Endodermal cell (in vitro differentiated cells): ENCODE measurements at places on chromosomes 4 and X. TPM values are rescaled to one million over a fixed set of nuclear protein-coding genes. Genes with fewer than 3 reads are reported as not detected.
A peak's percentile ranks its signal among the peaks of the same experiment; 100 is the strongest.

VCX2 gene
- not detected in 2 replicates for total RNA-seq

TCP11X2 gene
- total RNA-seq: 1.6 and 2.5 TPM in 2 replicates

MAGEA2 gene
- total RNA-seq: 0.25 TPM in 1 of 3 replicates, not detected in the others

CEP135 gene
- 26.3 to 37.4 TPM (median 35.3 TPM) in 3 replicates for total RNA-seq

FAM184B gene
- 0.09 TPM in 1 of 3 replicates, not detected in the others for total RNA-seq

APELA gene
- total RNA-seq: 1.1 to 3.3 TPM (median 2.9 TPM) in 3 replicates

SLC2A9 gene
- 1.9 and 3.0 TPM in 2 replicates for total RNA-seq

TRIM75 gene
- total RNA-seq: not detected in 2 replicates

S100P gene
- total RNA-seq: not detected in 2 replicates

DNA sequence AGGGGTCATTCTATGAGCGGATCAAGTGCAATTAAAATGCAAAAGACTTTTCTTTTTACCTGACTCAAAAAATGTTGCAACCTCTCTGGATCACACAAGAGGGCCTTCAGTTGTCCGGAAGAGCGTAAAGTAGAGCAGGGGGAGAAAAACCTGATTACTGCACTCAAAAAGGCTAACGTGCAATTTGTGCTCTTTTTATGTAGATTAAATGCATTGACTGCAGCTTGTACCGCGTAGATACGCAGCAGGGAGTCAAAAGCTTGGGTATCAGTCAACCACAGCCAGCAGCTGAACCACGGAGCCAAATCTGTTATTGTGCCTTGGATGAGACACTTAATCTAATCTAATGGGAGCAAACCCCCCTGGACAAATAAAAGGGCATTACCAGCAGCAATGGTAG lies 107.3 kb upstream of the RAI2 start:
- H3K4me1 ChIP-seq: peaks cover 4% of the 10 kb centered on the region
- no peak overlapping the region for H3K27ac ChIP-seq
- H3K36me3 ChIP-seq: no peaks in the 10 kb centered on the region
- no peaks in the 10 kb centered on the region for H3K27me3 ChIP-seq

DNA sequence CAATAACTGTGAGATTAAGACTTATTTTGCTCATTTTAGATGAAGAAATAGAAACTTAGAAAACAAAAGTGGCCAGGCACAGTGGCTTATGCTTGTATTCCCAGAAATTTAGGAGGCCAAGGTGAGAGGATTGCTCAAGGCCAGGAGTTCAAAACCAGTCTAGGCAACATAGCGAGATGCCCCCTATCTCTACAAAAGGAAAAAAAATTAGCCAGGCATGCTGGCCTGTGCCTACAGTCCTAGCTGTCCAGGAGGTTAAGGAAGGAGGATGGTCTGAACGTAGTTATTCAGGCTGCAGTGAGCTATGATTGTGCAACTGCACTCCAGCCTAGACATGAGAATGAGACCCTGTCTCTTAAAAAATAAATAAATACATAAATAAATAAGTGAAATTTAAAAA lies 28.0 kb downstream of the APELA start:
- no peaks in the 10 kb centered on the region for H3K4me1 ChIP-seq
- no peak overlapping the region for H3K4me3 ChIP-seq
- no peaks in the 10 kb centered on the region for H3K27me3 ChIP-seq
- H3K36me3 ChIP-seq: no peaks in the 10 kb centered on the region
- DNase-seq: no peak
- H3K27ac ChIP-seq: no peak overlapping the region

DNA sequence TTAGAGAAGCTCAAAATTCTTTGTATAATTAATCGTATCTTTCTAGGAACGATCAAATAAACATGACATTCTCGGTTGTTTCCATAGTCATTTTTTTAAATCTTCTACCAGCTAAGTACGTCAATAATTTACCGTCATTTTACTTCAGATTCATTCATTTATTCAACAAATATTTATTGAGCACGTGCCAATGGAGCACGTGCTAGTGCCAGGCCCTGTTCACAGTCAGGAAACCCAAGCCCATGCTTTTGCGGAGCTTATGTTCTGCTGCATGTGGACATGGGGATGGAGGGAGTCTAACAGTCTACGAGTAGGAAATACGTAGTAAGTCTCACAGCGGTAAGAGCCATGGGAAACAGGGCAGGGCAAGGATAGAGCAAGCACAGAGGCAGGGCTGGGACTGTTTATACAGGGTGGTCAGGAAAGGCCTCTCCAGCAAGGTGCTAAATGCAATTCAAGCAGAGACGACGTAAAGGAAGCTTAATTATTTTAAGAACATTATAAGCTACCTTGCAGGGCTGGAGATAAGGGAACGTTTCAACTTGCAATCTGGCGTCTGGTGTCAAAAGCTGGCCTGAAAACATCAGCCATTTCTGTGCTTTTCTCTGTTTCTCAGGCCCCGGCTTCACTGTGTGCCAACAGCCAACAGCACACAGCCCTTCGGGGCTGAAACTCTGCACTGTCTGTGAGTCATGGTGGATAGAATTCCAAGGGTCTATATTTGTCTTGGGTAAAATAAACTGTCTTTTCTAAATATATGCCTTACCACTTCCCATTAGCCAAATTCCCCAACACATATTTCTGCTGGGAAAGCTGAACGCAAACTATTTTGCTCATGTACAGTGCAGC lies 517.1 kb upstream of the ZFP42 start:
- no peak for DNase-seq
- no peaks in the 10 kb centered on the region for H3K27me3 ChIP-seq
- no peak overlapping the region for H3K27ac ChIP-seq
- peaks cover 5% of the 10 kb centered on the region for H3K4me1 ChIP-seq

DNA sequence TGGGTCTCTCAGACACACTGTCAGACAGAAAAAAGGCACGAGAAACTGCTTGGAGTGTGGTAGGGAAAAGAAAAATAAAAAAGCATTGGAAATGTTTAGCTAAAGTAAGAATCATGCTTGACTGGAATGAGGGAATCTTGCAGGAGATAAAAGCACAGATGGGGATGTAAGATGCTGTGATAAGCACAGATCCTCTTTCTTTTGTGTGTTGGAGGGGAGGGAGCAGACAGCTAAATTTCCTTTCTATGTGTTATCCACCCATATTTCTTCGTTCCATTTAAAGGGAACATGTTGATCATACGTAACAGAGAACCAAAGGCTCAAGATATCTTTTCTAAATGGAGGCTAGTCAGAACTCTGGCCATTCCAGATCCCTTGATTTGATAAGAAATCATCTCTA lies 614.0 kb upstream of the LCORL start:
- no peak overlapping the region for H3K4me3 ChIP-seq
- no peaks in the 10 kb centered on the region for H3K27me3 ChIP-seq
- no peaks in the 10 kb centered on the region for H3K4me1 ChIP-seq
- DNase-seq: no peak
- no peaks in the 10 kb centered on the region for H3K36me3 ChIP-seq
- H3K27ac ChIP-seq: no peak overlapping the region

DNA sequence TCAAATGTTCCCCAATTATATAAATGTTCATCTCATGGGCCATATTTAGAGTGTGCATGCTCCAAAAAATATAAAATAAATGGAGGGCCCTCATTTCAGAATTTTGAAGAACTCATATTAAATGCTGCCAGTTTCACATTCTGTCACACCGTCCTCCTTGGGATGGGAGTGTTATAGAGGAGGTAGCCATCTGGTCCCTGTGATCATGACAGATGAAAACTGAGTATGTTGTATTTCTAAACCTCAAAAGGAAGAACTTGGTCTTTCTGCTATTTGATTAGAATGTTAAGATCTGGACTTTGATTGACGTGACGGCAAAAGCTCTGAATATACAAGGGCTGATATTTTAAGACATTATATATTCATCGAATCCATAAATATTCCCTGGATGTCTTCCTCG lies 308.0 kb downstream of the RAPGEF2 start:
- no peaks in the 10 kb centered on the region for H3K4me1 ChIP-seq
- no peak for DNase-seq
- no peaks in the 10 kb centered on the region for H3K27me3 ChIP-seq
- H3K36me3 ChIP-seq: no peaks in the 10 kb centered on the region
- H3K4me3 ChIP-seq: no peak overlapping the region
- H3K27ac ChIP-seq: no peak overlapping the region

DNA sequence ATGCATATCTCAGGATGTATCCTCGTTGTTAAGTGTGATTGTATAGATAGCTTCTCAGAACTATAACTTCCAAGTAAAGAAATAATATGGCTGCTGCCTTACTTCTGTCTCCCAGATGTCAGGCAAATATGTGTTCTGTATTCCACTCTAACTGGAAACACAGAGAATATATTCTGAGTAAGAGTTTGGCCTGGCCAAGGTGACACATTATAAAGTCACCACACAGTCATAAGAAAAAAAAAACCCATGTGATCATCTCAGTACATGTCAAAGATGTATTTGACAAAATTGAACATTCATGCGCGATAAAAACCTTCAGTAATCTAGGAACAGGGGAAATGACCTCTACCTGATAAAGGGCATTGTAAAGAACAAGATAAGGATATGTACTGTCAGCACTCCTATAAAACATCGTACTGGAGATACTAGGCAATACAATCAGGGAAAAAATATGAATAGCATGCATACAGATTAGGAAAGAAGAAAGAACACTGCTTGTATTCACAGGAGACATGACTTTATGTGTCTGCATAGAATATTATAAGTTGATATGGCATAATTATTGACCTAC lies 207.1 kb downstream of the ZNF330 start:
- H3K4me3 ChIP-seq: no peak overlapping the region
- H3K27me3 ChIP-seq: no peaks in the 10 kb centered on the region
- H3K27ac ChIP-seq: no peak overlapping the region
- no peak for DNase-seq
- H3K4me1 ChIP-seq: no peaks in the 10 kb centered on the region

- H3K27ac ChIP-seq: no peak overlapping the region
- no peak for DNase-seq
- no peaks in the 10 kb centered on the region for H3K27me3 ChIP-seq
- H3K4me3 ChIP-seq: no peak overlapping the region
- H3K36me3 ChIP-seq: no peaks in the 10 kb centered on the region
Measured at GRCh38 chr4:123232439-123232838, 164.2 kb upstream of the SPRY1 start.

GRCh38 chr4:114093221-114093715 lies 113.8 kb upstream of the ARSJ start:
- H3K4me3 ChIP-seq: no peak overlapping the region
- no peaks in the 10 kb centered on the region for H3K36me3 ChIP-seq
- no peak overlapping the region for H3K27ac ChIP-seq
- no peak for DNase-seq
- no peaks in the 10 kb centered on the region for H3K4me1 ChIP-seq

DNA sequence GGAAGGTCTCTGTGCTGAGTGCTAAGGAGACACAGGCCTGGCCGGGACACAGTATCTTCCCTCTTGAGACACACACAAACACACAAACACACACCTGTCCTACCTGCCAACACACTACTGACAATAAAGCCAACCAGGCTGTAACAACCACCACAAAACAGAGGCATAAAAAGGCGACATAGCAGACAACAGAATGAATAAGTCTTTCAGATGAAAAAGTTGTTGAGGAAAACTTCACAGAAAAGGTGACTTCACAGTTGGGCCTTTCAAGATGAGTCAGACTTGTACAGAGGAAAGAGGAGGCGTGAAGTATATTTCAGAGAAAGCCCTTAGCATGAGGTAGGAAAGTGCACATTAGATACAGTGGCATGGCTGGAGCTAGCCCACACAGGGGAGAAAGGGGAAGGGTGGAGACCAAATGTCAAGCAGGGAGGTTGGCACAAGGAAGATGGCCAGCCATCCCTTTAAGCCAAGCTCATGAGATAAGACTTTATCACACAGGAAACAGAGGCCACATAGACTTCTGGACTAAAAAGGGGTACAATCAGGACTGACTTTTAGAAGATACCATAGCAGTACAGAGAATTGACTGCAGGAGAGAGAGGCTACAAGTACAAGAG lies 54.0 kb downstream of the SLC9A7 start:
- H3K36me3 ChIP-seq: no peaks in the 10 kb centered on the region
- no peaks in the 10 kb centered on the region for H3K27me3 ChIP-seq
- H3K27ac ChIP-seq: no peak overlapping the region

GRCh38 chr4:152607178-152607577 lies 71.3 kb upstream of the FBXW7 start:
- no peaks in the 10 kb centered on the region for H3K36me3 ChIP-seq
- peaks cover 11% of the 10 kb centered on the region for H3K4me1 ChIP-seq
- no peak overlapping the region for H3K4me3 ChIP-seq
- H3K27me3 ChIP-seq: no peaks in the 10 kb centered on the region
- peak; percentile 78 for DNase-seq

- H3K4me3 ChIP-seq: no peak overlapping the region
- peaks cover 26% of the 10 kb centered on the region for H3K36me3 ChIP-seq
Measured at GRCh38 chr4:103091601-103092223, 7.9 kb downstream of the BDH2 start.

GRCh38 chr4:76830964-76831703 lies 66.8 kb downstream of the SOWAHB start:
- H3K27me3 ChIP-seq: no peaks in the 10 kb centered on the region
- DNase-seq: peak; percentile 71
- H3K27ac ChIP-seq: peak overlapping the region; percentile 75
- H3K4me1 ChIP-seq: peaks cover 18% of the 10 kb centered on the region
- peak overlapping the region; percentile 4 for H3K4me3 ChIP-seq

DNA sequence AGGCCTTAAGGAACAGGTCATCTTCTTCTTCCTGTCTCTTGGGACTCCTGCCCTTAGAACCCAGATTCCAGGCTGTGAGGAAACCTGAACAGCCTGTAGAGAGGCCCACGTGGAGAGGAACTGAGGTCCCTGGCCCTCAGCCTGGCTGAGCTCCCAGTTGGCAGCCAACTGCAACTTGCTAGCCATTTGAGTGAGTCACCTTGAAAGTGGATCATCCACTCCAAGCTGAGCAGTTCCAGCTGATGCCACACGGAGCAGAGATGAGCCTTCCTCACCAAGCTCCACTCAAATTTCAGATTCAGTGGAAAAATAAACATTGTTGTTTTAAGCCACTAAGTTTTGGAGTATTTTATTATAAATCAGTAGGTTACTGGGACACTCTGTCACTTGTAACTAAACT lies 392.5 kb downstream of the BCOR start:
- no peaks in the 10 kb centered on the region for H3K4me1 ChIP-seq
- no peaks in the 10 kb centered on the region for H3K36me3 ChIP-seq
- H3K4me3 ChIP-seq: no peak overlapping the region
- no peak overlapping the region for H3K27ac ChIP-seq
- H3K27me3 ChIP-seq: no peaks in the 10 kb centered on the region
- DNase-seq: peak; percentile 69

- DNase-seq: no peak
- H3K36me3 ChIP-seq: no peaks in the 10 kb centered on the region
- H3K4me3 ChIP-seq: no peak overlapping the region
- H3K4me1 ChIP-seq: no peaks in the 10 kb centered on the region
Measured at GRCh38 chr4:123206016-123206415, 190.6 kb upstream of the SPRY1 start.

- no peak overlapping the region for H3K27ac ChIP-seq
- no peaks in the 10 kb centered on the region for H3K27me3 ChIP-seq
- DNase-seq: no peak
- H3K4me1 ChIP-seq: no peaks in the 10 kb centered on the region
- H3K36me3 ChIP-seq: no peaks in the 10 kb centered on the region
Measured at GRCh38 chr4:149831656-149832208, 16.1 kb upstream of the IQCM start.

- H3K27me3 ChIP-seq: no peaks in the 10 kb centered on the region
- no peak overlapping the region for H3K27ac ChIP-seq
- H3K4me1 ChIP-seq: no peaks in the 10 kb centered on the region
- no peaks in the 10 kb centered on the region for H3K36me3 ChIP-seq
Measured at GRCh38 chrX:140764401-140764919, 54.9 kb downstream of the LINC00632 start.

GRCh38 chr4:4981827-4982226 lies 37.4 kb downstream of the CYTL1 start:
- no peak for DNase-seq
- H3K27ac ChIP-seq: no peak overlapping the region
- no peaks in the 10 kb centered on the region for H3K4me1 ChIP-seq
- no peaks in the 10 kb centered on the region for H3K27me3 ChIP-seq
- H3K36me3 ChIP-seq: no peaks in the 10 kb centered on the region
- no peak overlapping the region for H3K4me3 ChIP-seq

GRCh38 chrX:6679550-6679949 lies 144.6 kb upstream of the VCX3A start:
- H3K4me1 ChIP-seq: no peaks in the 10 kb centered on the region
- no peak overlapping the region for H3K4me3 ChIP-seq
- no peaks in the 10 kb centered on the region for H3K36me3 ChIP-seq
- no peak for DNase-seq
